ENCODE measurements at places on chromosomes 7 and 10.

- no peak for DNase-seq
These were observed 251.2 kb downstream of the PRPF18 start for GRCh38 chr10:13837966-13838365.

- no peak for DNase-seq
These were observed 12.3 kb downstream of the SEMA3A start for GRCh38 chr7:84182301-84182700.

- DNase-seq = no peak
These were observed 70.5 kb upstream of the KCTD7 start for GRCh38 chr7:66558201-66558641.

- DNase-seq = no peak
These were observed 62.2 kb downstream of the GRID1 start for GRCh38 chr10:86304436-86304835.

DNA sequence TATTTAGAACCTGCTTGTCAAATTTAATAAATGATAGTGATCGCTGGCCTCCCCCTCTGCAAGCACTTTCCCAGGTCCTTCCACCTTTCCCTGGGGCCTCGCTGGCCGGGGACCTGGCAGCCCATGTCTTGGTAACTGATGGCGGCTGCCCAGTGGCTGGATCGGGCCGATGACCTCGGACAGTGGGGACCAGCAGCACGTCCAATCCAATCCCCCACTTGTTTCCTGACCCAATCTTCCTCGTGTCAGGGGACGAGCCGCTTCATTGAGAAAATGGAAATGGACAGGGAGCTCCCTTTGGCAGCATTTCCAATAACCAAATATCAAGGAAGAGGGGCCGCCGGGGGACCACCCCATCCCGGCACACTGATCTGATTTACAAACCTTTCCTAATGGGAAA, 17.2 kb downstream of the EBF3 start:
- DNase-seq = no peak

- DNase-seq = no peak
These were observed 27.8 kb downstream of the RHEB start for GRCh38 chr7:151491859-151492258.

DNA sequence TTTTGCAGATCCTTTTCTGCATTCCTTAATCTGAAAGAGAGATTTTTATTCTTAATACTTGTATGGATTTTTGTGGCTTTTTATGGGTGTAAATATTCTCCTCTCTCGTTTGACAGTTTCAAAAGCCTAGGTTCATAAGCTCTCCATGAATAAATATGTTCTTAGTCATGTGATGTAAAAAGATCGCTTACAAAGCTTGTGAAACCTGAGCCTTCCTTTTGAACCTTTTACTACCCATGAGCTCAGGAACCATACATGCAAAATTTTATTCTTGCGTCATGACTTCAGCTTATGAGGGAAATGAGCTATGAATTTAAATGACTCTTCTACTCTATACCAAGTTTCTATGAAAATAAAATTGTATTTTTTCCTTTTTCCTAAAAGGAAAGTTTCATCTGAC, 98.7 kb downstream of the POLL start:
- DNase-seq = no peak

- DNase-seq = no peak
These were observed 96.4 kb downstream of the FOXL3 start for GRCh38 chr7:386385-386784.

- DNase-seq = no peak
These were observed 20.6 kb downstream of the KLHDC10 start for GRCh38 chr7:130090745-130091532.

- no peak for DNase-seq
These were observed 736 bp downstream of the MINDY4 start for GRCh38 chr7:30771880-30772425.

GRCh38 chr7:40374575-40374974, 239.8 kb downstream of the SUGCT start:
- DNase-seq = no peak

DNA sequence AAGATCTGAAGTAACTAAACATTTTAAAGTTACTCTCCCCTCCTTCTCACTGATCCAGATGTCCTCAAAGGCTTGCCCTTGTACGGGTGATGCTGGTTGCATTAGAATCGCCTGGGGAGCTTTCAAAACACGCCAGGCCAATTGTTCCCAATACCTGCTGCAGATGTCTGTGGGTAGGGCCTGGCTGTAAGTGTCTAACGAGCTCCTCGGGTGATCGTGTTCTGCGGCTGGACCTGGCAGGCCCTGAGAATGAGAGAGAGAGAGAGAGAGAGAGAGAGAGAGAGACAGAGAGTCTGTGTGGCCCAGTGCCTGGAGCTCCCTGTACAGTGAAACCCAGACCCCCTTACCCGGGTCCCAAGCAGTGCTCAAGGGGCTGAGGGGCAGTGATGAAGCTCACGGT, 8.4 kb downstream of the COL13A1 start:
- no peak for DNase-seq

GRCh38 chr7:33862946-33863814, 42.2 kb upstream of the BMPER start:
- DNase-seq = no peak

- no peak for DNase-seq
These were observed 286.6 kb downstream of the ELMO1 start for GRCh38 chr7:37162106-37162505.

DNA sequence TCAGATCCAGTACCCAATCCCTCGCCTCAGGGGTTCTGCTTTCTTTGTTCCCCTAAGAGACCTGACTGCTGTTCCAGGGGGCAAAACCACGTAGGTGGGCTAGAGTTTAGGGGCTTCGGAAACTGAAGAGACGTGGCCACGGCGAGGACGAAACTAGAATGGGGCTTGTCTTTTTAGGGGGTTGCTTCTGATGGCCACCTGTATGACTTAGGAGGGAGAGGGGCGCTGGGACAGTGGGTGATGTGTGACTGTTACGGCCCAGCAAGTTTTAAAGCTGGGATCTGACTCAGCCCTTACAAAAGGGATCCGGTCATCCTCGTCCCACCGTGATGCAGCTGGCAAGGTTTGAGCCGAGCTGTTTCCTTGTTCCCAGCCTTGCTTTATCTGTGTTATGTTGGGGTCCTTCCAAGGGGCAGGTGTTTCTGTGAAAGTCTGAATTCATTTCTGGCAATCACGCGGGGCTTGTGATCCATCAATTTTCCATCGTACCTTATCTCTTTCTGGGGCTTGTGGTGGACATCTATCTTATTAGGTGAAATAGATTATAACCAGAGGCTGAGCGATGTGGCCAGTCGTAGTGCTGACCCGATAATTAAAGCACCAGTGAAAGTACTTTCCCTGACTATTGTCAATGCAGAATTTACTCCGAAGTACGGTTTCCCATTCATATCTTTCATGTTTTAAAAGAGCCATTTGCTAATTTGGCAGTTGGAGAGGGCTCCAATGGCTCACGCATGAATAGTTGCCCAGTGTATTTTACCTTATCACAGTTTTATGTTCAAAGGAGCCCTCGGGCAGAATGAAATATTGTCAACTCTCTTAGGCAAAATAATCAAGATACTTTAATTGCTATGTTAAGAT, 830 bp downstream of the MET start:
- DNase-seq = no peak

GRCh38 chr10:106506526-106507283, 657.8 kb downstream of the SORCS1 start:
- DNase-seq = no peak

Data from T-helper 2 cell (primary cell).